ENCODE measurements at places on chromosomes 11 and 22.

GRCh38 chr22:30183271-30183670 is 63.3 kb downstream of the LIF start:
- no peak for DNase-seq

DNA sequence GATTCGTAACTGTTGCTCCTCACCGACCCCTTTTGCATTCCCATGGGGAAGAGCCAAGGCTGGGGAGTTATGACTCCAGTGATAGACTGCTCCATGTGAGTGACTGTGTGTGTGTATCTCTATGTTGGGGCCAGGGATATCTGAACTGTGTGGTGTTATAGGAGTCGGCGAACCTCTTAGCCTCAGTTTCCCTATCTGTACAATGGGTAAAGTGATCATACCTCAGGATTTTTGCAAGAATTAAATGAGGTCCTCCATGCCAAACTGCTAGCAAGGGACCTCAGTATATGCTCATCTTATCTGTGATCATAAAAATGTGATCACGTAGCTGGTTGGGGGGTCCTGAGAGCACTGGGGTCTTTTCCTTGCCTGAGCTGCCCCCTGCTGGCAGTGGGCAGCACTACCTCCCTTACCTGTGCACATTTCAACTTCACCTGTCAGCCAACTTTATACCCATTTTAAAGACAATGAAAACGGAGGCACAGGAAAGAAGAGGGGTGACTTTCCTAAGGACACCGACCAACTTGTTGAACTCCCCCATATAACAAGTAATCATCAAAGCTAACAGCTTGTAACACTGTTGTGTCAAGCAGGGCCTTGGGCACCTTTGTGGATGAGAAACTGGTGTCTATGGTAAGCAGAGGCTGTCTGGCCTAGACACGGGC is 1.4 kb upstream of the DPP3 start:
- no peak for DNase-seq

DNA sequence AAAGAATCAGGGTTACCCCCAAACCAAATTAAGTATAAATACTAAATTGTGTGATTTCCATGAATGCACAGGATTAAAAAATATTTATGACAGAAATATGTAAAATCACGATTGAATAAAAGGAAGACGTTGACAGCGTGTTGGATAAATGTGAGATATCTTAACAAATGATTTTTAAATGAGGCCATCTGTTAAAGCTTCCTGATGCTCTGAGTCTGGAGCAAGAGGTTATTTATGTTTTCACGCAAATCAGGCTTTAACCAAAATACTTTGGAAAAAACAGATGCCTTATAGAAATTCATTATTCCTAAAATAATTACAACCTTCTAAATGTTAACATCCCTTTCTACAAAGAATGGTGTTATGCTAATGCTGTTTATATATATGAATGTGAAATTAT is 123.3 kb downstream of the PAX6 start:
- DNase-seq = no peak

- DNase-seq = no peak
These were observed 17.6 kb downstream of the NCAPD3 start for GRCh38 chr11:134206185-134206584.

DNA sequence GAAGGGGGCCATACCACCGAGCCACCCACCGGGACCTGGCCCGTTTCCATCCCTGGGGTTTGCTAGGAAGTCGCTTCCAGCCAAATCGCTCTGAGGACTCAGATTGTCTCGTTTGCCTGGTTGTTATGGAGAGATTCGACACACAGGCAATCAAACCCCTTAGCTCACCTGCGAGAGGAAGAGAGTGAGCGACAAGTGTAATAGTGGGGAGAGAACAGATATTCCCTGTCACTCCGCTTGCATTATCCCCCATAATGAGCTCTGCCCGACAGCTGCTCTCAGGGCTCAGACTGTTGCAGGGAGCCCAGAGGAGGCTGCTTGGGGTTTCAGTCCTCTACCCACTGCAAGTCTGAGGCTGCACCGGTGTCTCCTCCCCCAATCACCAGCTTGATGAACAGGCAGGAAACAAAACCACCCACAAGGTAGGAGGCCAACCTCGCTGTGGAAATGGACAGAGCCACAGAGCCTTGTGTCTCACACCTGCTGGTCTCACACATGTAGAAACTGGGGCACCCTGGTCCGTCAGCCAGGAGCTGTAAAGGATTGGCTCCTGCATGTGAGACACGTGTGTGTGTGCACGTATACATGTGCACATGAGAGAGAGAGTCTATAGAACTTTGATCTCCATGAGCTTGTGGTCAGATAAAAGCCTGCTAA is 351.1 kb downstream of the BUD13 start:
- no peak for DNase-seq

DNA sequence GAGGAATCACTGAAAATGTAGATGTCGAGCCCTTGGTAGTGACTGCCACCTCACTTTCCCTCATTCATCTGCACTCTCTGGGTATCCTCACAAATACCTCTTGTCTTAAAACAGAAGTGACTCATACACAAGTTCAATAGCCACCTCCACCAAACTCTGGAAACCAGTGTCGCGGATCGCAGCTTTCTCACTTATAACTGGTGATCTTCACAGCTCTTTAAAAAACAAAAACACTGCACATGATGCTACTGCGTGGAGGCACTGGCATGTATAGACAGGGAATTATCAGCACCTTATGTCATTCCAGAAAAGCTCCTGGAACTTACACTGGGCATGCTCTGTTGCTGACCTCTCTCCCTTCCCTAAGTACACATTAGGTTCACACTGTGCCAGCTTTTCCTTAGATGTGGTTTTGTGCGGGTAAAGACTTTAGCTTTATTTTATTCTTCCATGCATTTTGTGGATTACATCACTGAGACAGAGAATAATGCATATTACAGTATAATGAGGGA is 425.5 kb upstream of the CADM1 start:
- DNase-seq = no peak

GRCh38 chr11:46672381-46672839 is 28.0 kb downstream of the ARHGAP1 start:
- no peak for DNase-seq

GRCh38 chr22:32005453-32005852 is 37.6 kb upstream of the SLC5A1 start:
- no peak for DNase-seq

DNA sequence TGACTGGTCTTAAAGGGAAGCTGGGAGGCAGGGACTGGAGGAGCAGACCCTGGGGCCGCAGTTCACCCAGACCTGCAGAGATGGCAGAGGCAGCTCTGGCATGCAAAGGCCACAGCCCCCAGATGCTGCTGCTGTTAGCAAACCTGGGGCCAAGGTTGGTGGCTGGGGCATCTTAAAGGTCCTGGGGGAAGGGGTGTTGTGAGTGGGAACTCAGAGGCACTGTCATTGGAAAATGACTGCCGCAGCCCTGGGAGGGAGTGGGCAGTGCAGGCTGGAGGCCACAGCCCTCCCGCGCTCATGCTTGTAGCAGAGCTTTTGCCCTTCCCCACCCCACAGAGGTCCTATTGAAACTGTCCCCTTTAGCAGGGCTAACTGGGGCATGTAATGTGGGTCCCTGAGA is 111.8 kb downstream of the CTTN start:
- no peak for DNase-seq

DNA sequence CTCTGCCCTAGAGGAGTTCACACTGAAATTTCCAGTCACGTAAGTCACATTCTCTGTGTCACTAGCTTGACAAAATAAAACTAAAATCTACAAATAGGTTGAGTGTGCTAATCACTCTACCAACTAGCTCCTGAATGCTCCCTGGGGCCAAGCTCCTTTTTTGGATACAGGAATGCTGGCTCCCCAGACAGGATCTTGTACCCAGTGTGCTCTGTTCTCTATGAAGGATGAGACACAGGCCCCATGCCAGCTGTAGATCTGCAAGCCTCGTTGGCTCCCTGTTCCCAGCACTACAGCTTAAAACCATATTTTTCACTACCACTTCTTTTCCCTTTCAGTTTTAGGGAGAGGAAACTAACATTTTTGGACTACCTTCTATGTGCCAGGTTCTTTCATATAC is 3.7 kb upstream of the IPO7 start:
- DNase-seq = no peak

GRCh38 chr11:31641477-31642062 is 132.0 kb downstream of the ELP4 start:
- DNase-seq = no peak

DNA sequence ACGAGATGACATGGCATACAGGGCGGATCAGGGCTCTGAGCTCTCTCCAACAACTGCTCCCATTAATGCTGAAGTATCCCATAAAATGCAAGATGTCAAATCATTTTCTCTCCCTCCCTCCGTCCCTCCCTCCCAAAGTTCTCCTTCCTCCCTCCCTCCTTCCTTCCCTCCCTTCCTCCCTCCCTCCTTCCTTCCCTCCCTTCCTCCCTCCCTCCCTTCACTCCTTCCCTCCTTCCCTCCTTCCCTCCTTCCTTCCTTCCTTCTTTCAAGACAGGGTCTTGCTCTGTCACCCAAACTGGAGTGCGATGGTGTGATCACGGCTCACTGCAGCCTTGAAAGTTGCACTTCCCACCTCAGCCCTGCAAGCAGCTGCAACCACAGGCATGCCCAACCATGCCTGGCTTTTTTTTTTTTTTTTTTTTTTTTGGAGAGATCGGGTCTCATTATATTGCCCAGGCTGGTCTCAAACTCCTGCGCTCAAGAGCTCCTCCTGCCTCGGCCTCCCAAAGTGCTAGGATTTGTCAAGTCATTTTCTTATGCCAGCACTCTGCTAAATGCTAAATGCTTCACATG is 38.2 kb downstream of the TXN2 start:
- no peak for DNase-seq

GRCh38 chr11:2393111-2393868 is 7.3 kb upstream of the TSSC4 start:
- no peak for DNase-seq

DNA sequence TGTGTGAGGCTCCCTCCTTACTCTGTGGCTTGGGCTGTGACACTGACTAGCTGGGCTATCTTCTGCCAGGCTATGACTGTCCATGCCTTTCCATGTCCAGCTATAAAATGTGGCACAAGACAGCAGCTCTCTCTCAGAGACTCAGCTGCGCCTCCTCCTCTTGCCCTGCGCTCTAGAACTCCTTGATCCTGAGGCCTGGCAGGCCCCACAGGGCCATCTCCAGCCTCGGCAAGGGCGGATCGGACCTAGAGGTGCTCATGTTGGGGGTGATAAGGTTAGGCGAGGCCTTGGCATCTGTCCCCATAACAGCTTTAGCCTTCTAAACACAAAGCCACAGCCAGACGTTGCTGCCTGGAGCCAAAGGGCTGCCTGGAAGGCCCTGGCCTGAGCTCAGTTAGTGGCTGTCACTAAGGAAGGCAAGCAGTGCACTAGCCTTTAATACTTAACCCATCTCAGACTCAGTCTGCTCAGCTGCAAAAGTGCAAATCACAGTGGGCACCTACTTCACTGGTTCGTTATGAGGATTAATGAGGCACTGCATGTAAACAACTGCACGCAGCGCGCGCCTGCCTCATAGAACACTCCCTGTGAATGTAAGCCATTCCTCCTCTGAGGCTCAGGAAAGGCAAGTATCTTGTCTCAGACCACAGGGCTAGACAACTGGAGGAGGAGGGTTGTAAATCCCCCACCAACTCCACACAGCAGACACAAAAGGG is 1.2 kb downstream of the GUCD1 start:
- DNase-seq = no peak

DNA sequence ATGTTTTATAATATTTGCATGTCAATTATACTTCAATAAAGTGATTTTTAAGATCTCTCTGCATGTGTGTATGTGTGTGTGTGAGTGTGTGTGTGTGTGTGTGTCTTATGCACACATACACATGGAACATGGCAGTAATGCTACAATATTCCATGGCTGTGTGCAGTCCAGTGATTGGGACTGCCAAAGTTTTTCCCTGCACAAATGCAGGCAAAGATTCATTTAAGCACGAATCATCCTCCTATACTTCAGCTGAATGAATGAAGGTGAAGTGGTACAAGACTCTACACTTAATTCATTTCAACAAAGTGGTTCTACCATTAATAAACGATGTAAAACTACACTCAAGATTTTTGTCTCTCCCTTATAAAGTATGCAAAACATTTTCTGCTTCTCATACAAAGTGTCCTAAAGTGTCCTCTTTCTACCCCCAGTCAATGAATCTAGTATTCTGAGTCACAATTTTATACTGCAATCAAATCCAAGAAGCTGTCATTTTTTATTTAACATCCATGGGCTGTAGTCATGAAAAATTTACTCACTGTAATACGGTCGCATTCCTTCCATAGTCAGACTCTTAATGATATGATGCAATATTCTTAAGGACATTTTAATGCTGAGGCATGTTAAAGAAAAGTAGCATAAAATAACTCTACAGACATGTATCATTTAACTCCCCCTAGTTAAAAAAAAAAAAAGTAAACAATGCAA is 132.4 kb downstream of the TTC28 start:
- DNase-seq = no peak

GRCh38 chr11:2262301-2263070 is 7.9 kb downstream of the ASCL2 start:
- DNase-seq = no peak

DNA sequence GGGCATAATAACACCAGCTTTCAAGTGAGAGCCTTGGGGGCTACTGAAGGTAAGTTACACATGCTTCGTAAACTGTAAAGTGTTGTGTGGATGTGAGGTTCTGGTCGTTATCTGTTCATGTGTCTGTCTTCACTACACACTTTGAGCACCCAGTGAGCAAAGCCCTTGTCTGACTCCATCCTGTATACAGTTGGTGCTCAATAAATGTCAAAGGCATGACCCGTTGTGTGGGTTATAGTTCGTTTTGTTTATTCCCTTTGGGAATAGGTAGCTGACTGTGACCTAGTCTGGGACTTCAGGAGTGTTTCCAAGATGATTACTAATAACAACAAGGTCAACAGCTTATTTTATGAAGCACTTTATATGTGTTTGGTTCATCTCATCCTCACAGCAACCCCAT is 146.9 kb downstream of the MIAT start:
- no peak for DNase-seq

DNA sequence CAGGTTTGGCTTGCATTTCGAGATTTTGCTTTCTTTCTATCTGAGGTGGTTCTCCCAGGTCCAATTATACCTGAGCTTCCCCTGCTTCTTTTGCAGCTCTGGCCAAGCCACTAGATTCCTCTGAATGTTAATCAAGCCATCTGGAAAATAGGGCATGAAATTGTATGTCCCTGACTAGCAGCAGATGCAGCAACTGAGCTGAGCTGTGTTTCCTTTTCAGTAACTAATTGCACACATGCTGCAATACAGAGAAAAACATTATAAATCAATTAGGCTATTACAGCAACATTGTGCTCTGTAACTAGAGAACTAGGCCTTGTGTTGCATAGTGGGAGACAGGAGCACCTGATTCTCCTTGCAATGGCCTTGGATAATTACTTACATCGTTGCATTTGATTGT is 408.3 kb downstream of the ETS1 start:
- no peak for DNase-seq

DNA sequence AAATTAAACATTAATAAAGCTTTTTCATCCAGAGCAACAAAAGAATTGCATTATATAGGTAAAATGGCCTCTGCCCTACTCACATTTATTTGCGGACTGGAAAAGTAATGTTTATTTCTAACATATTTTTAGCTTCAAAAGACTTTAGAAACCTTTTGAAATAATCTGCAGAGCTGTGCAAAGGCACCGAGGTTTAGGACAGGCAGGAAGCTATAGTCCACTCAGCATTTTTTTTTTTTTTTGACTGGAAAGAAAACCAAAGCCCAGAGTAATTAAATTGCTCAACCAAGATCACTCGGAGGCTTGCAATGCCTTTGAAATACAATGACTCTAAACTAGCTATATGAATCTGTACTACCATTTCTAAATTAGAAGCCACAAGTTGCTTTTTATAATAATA is 19.1 kb downstream of the BARX2 start:
- DNase-seq = no peak

GRCh38 chr11:64028398-64029115 is 7.2 kb upstream of the FLRT1 start:
- no peak for DNase-seq

GRCh38 chr11:117861151-117862018 is 15.1 kb downstream of the FXYD6 start:
- no peak for DNase-seq
